NCI-H1930 (cell line): ENCODE measurements at places on chromosomes 5 and 9.
A peak's percentile ranks its signal among the peaks of the same experiment; 100 is the strongest.

- no peak for DNase-seq
Observed at GRCh38 chr5:111635151-111635902, 121.7 kb downstream of the NREP start.

DNA sequence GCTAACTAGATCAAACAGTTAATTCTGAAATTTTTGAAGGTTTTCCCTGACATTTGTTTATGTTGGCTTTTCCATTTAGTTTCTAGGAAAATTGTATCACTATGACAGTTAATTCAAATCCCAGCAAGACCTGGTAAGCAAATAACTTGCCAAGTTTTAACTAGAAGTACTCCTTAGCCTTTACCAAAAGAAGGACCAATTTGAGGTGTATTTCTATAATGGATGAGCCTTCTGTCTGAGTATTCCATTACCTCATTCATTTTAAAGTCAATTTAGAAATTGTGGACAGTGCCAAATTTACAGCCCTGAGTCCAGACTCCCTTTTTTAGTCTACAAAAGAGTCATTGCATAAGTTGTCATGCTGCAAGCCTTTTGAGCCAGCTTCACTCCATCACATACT, 687.6 kb downstream of the CETN3 start:
- DNase-seq: no peak

DNA sequence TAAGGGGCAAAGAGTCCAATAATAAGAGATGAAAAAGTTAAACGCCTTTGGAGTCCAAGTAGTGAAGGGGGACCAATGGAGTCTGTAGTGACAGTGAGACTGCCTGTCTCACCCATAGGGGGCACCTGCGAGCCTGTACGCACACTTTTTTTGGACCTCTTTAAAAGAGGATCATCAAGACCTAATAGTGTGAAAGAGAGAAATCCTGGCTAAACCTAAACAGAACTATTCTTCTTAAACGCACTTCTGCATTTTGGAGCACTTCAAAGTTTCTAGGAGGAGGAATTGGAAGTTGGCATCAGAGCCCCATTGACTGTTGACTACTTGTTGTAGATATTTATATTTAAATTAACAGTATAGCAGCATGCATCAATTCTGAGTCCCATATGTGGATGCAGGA, 636.1 kb upstream of the KLF4 start:
- no peak for DNase-seq

- no peak for DNase-seq
Observed at GRCh38 chr5:169934990-169935389, 45.3 kb downstream of the INSYN2B start.

GRCh38 chr5:167352801-167353200, 938.6 kb upstream of the WWC1 start:
- DNase-seq: no peak

- no peak for DNase-seq
Observed at GRCh38 chr5:142115937-142116614, 7.5 kb downstream of the NDFIP1 start.

DNA sequence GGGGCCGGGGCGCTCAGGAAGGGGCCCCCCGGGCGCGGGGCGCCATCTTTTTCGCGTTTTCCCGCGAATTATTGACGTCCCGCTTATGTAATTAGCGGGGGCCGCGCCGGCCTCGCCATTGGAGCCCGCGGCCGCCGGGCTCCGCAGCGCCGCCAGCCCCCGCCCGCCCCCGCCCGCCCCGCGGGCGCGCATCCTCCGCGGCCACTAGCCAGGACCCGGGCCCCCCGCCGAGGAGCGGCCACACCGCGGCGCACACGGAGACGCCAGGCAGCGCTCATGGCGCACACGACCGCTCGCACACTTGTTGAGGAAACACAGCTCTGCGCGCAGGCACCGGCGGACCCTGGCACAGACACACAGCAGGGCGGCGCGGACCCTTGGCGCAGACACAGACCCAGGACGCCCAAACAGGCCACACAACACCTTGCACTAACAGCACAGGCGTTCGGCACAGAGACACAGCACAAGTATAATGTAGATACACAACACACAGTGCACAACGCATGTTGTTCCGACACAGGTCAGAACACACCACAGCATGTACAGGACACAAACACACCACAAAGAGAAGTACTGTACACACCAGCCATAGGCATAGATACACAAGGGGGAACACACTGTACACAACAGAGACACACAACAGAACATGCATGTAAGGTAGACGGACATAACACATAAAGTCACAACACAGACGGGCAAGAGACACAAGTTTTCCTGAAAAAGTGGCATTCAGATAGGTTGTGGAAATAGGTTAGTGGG, 467 bp upstream of the PHF19 start:
- peak; percentile 80 for DNase-seq
